ENCODE measurements at places on chromosomes 12 and 14.

- DNase-seq, result no peak
Measured at GRCh38 chr12:48767047-48767446, 21.8 kb downstream of the ADCY6 start.

DNA sequence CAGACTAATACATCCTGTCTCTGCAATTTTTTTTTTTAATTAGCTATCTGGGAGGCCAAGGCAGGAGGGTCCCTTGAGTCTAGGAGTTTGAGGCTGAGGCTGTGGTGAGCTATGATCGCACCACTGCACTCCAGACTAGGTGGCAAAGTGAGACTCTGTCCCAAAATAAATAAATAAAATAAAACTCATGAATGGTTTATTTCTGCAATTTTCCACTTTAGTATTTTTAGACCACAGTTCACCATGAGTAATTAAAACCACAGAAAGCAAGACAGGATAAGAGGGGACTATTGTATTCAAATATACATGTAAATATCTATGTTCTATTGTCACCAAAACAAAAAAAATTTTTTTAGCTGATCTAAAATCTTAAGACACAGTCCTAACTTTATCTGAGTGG, 17.8 kb downstream of the TAOK3 start:
- no peak for DNase-seq

GRCh38 chr12:64609536-64610078, 688 bp upstream of the RASSF3 start:
- DNase-seq, result no peak

GRCh38 chr12:24861766-24862540, 86.9 kb downstream of the BCAT1 start:
- DNase-seq, result no peak

Data from fibroblast of skin of right quadriceps (primary cell).